ENCODE measurements at places on chromosomes 1 and 21.

DNA sequence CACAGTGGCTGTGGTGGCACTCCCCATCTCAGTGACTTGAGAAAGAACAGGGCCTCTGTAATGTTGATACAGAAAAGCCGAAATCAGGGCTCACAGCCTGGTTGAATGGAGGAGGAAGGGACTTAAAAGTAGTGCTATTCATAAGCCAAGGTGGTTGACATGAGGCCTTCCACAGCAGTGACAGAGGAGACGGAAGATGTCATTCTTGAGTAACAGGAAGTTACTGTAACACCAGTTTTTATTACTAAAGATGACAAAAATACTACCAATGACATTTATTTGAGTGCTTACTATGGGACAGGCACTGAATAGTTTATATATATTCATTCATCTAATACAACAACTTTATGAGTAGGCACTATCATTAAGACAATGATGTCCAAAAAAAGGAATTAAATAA, 52.8 kb upstream of the GNG12 start:
- DNase-seq = no peak

GRCh38 chr1:36737038-36737555, 254.4 kb upstream of the CSF3R start:
- no peak for DNase-seq

- no peak for DNase-seq
Observed at GRCh38 chr1:197933016-197933415, 15.8 kb downstream of the LHX9 start.

DNA sequence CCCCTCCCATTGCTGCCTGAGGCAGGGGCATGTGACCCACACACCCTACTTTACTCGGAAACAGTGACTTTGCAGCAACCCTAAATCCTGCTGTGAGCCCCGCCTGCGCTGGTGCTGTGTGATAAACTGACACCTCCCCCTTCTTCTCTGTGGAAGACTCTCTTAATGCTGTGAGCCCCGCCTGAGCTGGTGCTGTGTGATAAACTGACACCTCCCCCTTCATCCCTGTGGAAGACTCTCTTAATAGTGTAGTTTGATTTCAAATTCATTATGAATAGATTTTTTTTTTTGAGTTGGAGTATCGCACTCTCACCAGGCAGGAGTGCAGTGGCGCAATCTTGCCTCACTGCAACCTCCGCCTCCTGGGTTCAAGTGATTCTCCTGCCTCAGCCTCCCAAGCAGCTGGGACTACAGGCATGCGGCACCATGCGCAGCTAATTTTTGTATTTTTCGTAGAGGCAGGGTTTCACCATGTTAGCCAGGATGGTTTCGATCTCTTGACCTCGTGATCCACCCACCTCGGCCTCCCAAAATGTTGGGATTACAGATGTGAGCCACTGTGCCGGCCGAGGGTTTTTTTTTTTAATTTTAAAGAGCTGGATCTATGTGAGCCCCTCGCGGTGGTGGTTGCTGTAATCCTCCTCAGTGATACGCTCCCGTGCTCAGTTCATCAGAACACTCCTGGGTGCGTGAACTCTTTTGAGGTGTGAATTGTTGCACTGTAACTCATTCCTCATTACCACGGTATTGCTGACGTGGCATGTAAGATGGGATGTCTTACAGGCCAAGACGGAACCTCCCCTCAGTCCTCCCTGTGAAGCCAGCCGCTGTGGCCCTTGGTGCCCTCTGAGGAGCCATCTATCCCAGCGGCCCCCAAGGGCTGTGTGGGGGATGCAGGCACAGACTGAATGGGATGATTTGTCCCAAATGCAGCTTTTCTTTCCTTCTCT, 60.3 kb downstream of the GALNT2 start:
- DNase-seq = peak; percentile 74

- DNase-seq = no peak
Observed at GRCh38 chr1:215083383-215083961, 935 bp downstream of the KCNK2 start.

- no peak for DNase-seq
Observed at GRCh38 chr21:33388188-33388587, 15.0 kb upstream of the IFNGR2 start.

- no peak for DNase-seq
Observed at GRCh38 chr1:82598812-82599211, 798.1 kb downstream of the ADGRL2 start.

- DNase-seq = no peak
Observed at GRCh38 chr1:171139890-171140289, 45.2 kb upstream of the FMO2 start.
